Heart left ventricle (tissue), 16 donors: ENCODE measurements at places on chromosomes 11 and 22. TPM values are rescaled to one million over a fixed set of nuclear protein-coding genes. Genes with fewer than 3 reads are reported as not detected.

- H3K4me3 ChIP-seq: no peak overlapping the region
- peaks cover 13% of the 10 kb centered on the region for H3K36me3 ChIP-seq
- DNase-seq: no peak
- H3K27me3 ChIP-seq: no peaks in the 10 kb centered on the region
Observed at GRCh38 chr11:44113018-44113417, 17.5 kb downstream of the EXT2 start.

- H3K36me3 ChIP-seq: no peaks in the 10 kb centered on the region
- no peaks in the 10 kb centered on the region for H3K4me1 ChIP-seq
- H3K4me3 ChIP-seq: no peak overlapping the region
- DNase-seq: no peak
- H3K27me3 ChIP-seq: peaks cover 5% of the 10 kb centered on the region
Observed at GRCh38 chr11:13776134-13776815, 107.8 kb downstream of the FAR1 start.

DNA sequence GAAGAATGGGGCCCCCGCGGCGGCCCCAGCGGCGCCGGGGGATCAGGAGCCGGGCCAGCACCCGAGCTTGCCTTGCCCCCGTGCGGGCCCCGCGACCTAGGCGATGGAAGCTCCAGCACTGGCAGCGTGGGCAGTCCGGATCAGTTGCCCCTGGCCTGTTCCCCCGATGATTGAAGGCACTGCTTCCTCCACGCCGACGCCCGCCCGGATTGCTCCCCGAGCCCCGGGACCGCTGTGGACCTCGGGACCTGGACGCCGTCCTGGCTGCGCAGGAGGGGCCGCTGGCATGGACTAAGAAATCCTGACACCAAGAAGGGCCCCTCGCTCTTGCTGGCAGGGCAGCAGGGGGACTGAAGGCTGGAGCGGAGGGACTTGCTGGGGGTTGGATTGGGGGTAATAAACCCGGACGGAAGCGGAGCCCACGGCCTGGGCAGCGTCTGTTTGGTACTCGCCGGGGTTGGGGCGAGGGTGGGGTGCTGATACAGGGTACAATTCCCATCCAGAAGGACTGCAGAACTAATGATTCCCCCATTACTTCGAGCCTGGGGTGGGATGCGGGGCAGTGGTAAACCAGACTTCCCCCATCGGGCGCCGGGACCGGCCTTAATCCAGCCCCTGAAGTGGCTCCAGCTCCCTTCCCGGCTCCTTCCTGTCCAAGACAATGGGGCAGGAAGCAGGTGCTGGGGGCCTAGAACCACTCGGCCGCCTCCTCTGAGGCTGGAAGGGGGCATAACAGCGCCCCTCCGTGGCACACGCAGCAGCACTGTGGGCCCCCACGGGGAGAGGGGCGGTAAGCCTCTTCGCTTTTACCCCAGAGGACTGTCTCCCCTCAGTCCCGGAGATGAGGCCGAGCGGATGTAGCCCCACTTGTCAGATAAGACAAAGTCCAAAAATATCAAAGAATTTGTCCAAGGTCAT is 1.0 kb downstream of the CCDC85B start:
- no peaks in the 10 kb centered on the region for H3K27me3 ChIP-seq
- peak; percentile 79 for DNase-seq
- peak overlapping the region; percentile 98 for H3K4me3 ChIP-seq
- H3K27ac ChIP-seq: peak overlapping the region; percentile 98
- H3K36me3 ChIP-seq: peaks cover 2% of the 10 kb centered on the region
- H3K4me1 ChIP-seq: peaks cover 48% of the 10 kb centered on the region

SYTL2 gene
- total RNA-seq: 3.1 TPM

ADM2 gene
- 0.04 TPM for total RNA-seq

- no peak for DNase-seq
- H3K27me3 ChIP-seq: peaks cover 30% of the 10 kb centered on the region
- no peaks in the 10 kb centered on the region for H3K36me3 ChIP-seq
- H3K4me3 ChIP-seq: no peak overlapping the region
- H3K4me1 ChIP-seq: no peaks in the 10 kb centered on the region
Observed at GRCh38 chr11:79447038-79447786, 6.4 kb upstream of the TENM4 start.

ANO1 gene
- 9.4 TPM for total RNA-seq

SLC29A2 gene
- total RNA-seq: 13.1 TPM

DNA sequence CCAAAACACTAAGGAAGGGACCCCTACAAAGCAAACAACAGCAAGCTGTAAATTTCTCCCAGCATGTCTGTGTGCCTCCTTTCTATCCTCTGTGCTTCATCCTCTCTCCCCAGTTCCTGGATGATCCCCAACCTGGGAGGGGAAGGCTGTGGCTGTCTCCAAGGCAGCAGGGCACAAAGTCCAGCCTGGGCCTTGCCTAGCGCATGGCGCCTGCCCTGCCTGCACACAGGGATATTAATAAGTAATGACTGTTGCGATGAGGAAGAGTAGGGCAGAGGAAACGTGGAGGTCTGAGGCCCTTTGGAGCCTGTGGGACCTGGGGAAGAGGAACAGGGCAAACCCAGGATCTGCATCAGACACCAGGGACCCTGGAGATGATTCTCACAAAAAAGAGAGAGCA is 2.0 kb downstream of the USH1C start:
- DNase-seq: no peak
- no peak overlapping the region for H3K27ac ChIP-seq
- no peak overlapping the region for H3K4me3 ChIP-seq
- H3K4me1 ChIP-seq: no peaks in the 10 kb centered on the region
- peaks cover 32% of the 10 kb centered on the region for H3K27me3 ChIP-seq

GRCh38 chr11:124670732-124671131 is 2.8 kb downstream of the SIAE start:
- no peak overlapping the region for H3K4me3 ChIP-seq
- peaks cover 32% of the 10 kb centered on the region for H3K4me1 ChIP-seq
- H3K27ac ChIP-seq: no peak overlapping the region
- no peaks in the 10 kb centered on the region for H3K27me3 ChIP-seq

LRP4 gene
- total RNA-seq: 18.6 TPM

- H3K27me3 ChIP-seq: no peaks in the 10 kb centered on the region
- H3K27ac ChIP-seq: peak overlapping the region; percentile 88
- DNase-seq: no peak
Observed at GRCh38 chr22:24165673-24166072, 15.6 kb upstream of the SUSD2 start.

DNA sequence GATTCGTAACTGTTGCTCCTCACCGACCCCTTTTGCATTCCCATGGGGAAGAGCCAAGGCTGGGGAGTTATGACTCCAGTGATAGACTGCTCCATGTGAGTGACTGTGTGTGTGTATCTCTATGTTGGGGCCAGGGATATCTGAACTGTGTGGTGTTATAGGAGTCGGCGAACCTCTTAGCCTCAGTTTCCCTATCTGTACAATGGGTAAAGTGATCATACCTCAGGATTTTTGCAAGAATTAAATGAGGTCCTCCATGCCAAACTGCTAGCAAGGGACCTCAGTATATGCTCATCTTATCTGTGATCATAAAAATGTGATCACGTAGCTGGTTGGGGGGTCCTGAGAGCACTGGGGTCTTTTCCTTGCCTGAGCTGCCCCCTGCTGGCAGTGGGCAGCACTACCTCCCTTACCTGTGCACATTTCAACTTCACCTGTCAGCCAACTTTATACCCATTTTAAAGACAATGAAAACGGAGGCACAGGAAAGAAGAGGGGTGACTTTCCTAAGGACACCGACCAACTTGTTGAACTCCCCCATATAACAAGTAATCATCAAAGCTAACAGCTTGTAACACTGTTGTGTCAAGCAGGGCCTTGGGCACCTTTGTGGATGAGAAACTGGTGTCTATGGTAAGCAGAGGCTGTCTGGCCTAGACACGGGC is 1.4 kb upstream of the DPP3 start:
- H3K27me3 ChIP-seq: no peaks in the 10 kb centered on the region
- DNase-seq: no peak

DNA sequence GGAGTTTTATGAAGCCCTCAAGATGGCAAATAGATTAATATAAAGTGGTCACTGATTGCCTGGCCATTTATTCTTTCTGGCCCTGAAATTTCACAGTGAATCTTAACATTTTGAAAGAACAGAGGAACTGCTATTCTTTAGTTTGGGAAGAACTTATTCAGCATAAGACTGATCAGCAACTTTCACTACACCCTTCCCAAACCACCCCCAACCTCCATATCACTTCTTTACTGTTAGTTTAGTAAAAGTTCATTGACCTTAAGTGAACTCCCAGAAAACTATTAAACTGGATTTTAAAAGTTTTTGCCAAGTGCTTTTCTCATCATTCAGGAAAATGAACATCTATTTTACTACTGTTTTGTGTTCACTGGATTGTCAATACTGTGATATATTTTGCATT is 77.4 kb downstream of the NARS2 start:
- H3K27ac ChIP-seq: no peak overlapping the region
- no peak overlapping the region for H3K4me3 ChIP-seq
- no peaks in the 10 kb centered on the region for H3K36me3 ChIP-seq
- H3K27me3 ChIP-seq: no peaks in the 10 kb centered on the region
- no peak for DNase-seq

POU2F3 gene
- total RNA-seq: not detected

GRCh38 chr11:106998116-106998915 is 20.0 kb downstream of the GUCY1A2 start:
- no peaks in the 10 kb centered on the region for H3K27me3 ChIP-seq
- H3K36me3 ChIP-seq: no peaks in the 10 kb centered on the region
- no peaks in the 10 kb centered on the region for H3K4me1 ChIP-seq
- no peak overlapping the region for H3K4me3 ChIP-seq
- DNase-seq: no peak

OPCML gene
- 0.12 TPM for total RNA-seq

GRCh38 chr11:24617856-24618255 is 121.0 kb downstream of the LUZP2 start:
- no peaks in the 10 kb centered on the region for H3K27me3 ChIP-seq
- DNase-seq: no peak
- no peaks in the 10 kb centered on the region for H3K36me3 ChIP-seq
- H3K27ac ChIP-seq: no peak overlapping the region

YPEL1 gene
- total RNA-seq: 7.3 TPM

DNA sequence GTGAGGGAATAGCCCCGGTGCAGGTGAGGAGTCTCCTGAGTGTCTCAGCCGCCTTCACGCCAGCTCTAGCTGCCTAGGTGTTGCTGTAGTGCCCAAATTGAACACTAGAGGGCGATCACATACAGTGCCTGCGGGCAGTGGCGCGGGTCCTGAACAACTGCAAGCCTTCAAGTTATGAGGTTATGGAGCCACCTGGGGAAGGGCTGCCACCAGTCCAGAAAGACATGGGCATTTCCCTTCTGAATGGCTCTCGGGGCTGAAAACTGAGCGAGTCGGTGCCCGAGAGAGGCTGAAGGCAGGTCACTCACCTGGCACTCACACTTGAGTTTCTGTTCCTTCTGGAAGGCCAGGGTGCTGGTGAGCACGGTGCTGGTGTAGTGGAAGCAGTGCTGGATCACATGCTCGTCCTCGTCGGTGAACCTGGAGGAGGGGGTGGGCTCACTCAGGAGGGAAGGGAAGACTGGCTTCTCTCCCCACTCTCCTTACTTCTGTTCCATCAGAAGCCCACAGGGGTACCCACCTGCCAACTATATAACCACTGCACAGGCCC is 88.4 kb downstream of the PDE2A start:
- H3K36me3 ChIP-seq: no peaks in the 10 kb centered on the region
- H3K27ac ChIP-seq: no peak overlapping the region

DNA sequence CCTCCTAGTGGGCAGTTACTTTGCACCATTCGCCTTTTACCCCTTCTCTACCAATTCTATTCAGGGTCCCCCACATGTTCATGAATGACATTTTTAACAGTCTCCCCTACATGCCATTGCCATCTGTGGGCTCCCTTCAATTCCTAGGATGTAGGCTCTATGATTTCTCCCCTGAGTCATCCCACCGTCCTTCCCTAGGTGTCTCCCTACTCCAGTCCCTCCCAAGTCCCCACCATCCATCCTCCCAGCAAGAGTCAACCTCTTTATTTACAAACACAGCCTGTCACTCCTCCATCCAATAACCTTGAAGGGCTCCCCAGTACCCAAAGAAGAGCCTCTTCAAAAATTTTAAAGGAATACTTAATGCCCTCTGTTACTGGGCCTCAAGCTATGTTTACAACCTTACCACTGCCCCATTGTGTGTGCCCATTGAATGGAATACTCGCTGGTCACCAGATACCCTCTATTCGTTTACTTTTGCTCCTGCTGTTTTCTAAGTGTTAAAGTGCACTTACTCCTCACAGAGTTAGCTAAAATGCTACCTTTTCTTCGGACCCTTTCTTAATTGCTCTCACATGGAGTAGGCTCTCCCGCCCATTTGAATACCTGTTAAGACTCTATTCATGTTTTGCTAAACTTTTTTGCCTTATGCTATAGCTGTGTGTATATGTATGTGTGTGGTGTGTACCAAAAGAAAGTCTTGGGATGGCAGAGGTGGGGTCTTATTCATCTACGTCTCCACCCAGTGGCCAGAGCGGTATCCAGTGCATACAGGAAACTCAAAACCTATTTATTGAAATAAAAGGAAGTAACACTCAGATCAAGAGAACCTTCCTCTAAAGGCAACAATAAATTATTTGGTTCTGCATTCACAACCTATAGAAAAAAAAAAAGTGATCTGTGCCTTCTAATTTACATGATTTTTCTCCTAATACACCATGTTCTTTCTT is 235.8 kb upstream of the CCDC90B start:
- H3K27me3 ChIP-seq: no peaks in the 10 kb centered on the region
- H3K4me3 ChIP-seq: no peak overlapping the region
- no peaks in the 10 kb centered on the region for H3K4me1 ChIP-seq
- DNase-seq: no peak
- no peak overlapping the region for H3K27ac ChIP-seq

DNA sequence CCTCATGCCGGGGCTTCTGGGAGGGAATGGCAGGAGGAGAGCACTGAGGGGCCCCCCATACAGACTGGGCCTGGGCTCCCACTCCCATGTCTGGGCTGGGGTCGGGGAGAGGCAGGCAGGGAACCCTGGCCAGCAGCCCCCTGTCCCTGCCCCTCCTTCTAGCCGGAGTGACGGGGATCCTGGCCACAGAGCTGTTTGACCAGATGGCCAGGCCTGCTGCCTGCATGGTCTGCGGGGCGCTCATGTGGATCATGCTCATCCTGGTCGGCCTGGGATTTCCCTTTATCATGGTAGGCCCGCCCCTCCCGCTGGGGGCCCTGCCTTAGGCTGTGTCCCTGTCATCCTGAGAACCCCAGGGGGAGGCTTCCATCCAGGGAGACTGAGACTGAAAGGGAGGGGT is 10.0 kb upstream of the MIF start:
- no peak overlapping the region for H3K27ac ChIP-seq
- no peak for DNase-seq
- no peak overlapping the region for H3K4me3 ChIP-seq
- no peaks in the 10 kb centered on the region for H3K4me1 ChIP-seq
- H3K36me3 ChIP-seq: peaks cover 38% of the 10 kb centered on the region
- H3K27me3 ChIP-seq: no peaks in the 10 kb centered on the region

DNA sequence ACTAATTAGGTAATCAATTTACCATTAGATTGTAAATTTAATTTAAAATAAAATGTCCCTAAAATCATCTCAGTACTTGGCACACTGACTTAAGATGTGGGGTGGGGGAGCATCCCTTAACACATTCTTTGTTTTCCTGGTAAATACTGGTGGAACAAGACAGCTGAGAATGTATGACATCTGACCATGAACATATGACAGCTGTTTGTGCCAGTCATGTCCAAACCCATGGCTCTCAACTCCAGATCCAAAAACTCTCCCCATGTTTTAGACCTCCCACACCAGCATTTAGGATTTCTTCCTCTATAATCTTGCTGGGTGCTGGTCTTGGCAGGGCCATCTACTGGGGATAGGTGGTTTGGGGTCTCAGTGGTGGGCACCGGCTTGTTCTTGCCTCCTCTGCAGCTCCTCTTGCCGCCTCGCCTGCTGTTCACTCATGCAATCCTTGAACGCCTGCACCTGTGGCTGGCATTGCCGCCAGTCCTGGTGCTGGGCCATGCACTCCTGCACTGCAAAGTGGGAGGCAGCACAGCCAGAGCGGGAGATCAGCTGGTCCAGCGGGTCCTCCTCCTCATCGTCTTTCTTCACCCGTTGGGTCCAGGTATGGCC is 3.8 kb downstream of the COA4 start:
- H3K36me3 ChIP-seq: peaks cover 8% of the 10 kb centered on the region
- no peak overlapping the region for H3K4me3 ChIP-seq
- no peak overlapping the region for H3K27ac ChIP-seq
- no peaks in the 10 kb centered on the region for H3K4me1 ChIP-seq
